ENCODE measurements at places on chromosomes 3 and 15.

DNA sequence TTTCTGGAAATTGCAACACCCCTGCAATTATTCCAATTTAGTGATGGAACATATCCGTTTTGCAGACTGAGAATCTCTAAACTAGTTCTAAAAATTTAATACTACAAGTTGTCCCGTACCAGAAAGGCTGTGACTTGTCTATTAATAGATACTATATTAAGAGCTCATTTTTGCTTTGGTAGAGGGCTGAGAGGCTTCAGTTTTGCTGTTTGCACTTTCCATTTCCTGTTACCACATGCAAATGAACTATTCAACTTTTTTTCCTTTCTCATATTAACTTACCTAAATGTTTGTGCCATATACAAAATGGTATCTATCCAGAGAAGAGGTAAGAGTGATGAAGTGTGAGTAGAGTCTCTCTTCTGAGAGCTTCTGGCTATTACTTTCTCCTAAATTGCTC lies 101.5 kb upstream of the CRBN start:
- no peak for DNase-seq

DNA sequence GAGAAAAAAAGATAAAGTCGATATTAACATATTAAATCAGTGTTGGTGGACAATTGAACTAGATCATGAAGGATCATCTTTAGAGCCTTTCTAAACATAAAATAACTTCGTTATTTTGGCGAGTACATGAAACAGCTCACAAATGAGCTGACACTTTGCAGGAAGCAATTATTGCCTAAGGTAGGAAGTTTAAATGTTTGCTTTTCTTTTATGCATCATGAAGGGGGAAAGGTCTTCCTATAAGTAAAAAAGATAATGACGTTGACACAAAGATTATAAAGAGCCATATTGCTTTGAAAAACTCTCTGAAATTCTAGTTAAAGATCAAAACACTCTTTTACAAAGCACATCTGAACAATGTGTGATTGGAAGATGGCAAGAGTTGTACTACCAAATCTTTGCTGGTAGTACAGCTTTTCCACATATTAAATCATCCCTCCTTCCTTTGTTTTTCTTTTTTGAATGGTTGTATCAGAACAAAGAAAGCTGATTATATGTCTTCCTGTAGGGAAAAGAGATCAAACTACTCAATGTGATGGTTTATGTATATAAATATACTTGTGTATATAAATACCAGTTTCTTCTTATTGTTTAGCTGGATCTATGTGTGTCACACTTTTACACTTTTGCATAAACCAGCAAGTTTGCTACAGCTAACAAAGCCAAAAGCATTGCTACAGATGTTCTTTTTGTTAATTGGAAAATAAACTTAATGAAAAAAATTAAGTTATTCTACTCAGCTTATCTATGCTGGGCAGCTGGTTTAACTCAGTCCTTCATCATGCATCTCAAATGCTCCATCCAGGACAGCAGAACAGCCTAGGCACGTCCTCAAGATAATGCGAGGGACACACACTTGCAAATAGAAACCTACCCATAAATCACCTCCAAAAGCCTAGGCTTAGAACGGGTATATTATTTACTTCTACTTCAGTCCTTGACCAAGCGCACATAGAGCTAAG lies 850.8 kb upstream of the ROBO1 start:
- no peak for DNase-seq

GRCh38 chr3:31624083-31624709 lies 91.5 kb downstream of the STT3B start:
- no peak for DNase-seq

DNA sequence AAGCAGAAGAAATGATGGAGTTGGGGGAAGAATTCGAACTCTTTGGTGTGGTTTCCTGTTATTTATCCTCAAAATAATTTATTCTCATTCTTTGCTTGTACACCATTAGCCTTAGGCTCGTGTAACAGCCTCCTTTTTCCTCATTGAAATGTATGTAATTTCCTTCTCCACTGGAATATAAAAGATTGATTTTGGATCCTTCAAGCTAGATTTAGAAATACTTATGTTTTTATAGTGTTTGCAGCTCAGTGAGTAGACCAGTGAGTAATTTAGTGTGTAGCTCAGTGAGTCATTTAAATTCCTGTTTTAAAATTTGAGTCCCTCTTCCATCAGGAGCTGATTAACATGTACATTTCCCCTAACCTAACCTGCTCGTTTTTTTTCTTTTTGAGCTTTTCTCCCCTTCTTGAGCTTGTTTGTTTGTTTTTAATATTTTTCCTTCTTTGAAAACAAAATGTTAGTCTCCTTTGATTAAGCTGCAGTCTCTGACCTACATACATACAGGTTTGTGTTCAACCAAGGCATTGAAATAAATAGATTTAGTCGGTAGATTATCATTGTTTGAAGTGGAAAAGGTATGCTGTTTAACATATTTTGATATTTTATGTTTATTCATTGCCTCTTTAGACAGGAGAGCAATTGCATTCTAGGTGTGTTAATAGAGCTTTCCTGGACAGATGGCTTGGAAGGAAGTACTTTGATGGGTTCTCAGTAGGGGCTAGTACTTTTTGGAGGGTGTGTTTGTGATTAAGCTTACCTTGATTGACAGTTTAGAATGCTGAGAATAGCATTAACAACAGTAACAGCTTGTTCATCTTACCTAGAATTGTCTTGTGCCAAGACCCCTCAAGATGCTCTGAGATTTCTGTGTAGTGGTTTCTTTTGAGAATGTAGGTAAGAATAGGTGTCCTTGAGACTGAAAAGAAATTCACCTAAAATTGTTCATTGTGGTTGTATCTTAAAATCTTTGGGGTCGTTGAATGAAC lies 5.9 kb downstream of the USP3 start:
- no peak for DNase-seq

- no peak for DNase-seq
Observed at GRCh38 chr3:126308394-126309125, 48.6 kb downstream of the KLF15 start.

GRCh38 chr3:159882790-159883779 lies 105.5 kb upstream of the IL12A start:
- no peak for DNase-seq

GRCh38 chr3:136632625-136633081 lies 119.5 kb downstream of the STAG1 start:
- DNase-seq = no peak

DNA sequence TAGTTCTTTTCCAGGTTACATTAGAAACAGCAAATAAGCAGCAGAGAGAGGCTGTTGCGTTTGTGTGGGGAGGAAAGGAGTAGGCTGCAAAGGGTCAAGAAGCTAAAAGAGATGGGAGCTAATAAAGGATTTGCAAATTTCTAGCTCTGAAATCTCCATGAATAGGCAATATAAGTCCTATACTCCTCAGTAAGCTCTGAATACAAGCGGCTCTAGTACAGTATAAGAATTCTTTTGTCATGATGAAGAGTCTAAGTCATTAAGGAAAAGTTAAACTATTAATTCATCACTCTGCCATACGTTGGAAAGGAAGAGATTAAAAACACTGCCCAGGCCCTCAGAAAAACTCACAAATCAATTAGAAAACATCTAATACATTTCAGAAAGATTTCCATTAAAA lies 59.3 kb downstream of the CEP152 start:
- no peak for DNase-seq

- DNase-seq = no peak
Observed at GRCh38 chr3:128297401-128298138, 144.3 kb downstream of the EEFSEC start.

GRCh38 chr3:68802111-68802870 lies 130.1 kb downstream of the TAFA4 start:
- DNase-seq = no peak

Measured in stimulated activated CD4-positive, alpha-beta T cell treated with anti-CD3 and anti-CD28 coated beads, TNF-alpha, amount 100 ng/mL, for 48 hours (primary cell).